ENCODE measurements at places on chromosomes 7 and 10.

DNA sequence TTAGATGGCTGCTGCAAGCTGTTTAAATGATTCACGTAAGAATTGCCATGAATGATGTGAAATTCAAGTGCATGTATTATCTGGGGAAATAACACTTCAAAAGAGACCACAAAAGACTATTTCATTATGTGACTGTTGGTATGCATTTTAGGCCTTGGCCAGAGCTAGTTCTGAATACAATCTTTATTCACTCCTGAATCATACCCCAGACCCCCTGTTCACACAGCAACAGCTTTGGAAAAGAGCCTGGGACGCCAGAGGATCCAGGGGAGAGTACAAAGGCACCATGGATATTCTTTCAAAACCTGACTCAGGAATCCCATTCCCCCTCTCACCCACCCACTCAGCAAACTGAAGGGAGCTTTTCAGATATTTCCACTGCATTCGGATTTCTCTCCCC lies 377.1 kb upstream of the DPP6 start:
- DNase-seq = no peak

DNA sequence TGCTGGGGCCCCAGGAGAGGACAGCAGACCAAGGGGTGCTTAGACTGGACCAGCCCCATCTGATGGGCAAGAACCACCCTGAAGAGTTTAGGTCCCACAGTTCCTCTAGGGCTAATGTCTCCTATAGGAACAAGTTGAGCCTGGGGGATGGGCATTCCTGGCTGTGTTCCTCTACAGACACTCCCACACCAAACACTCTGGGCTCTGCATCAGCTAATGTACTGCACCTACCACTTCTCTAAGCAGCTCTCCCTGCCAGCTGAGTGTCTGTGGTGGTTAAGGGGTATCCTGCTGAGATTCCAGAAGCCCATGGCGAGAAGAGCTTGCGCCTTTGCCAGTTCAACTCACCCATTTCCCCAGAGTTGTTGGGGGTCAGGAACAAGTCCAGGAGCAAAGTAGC lies 284.1 kb upstream of the CSTF2T start:
- DNase-seq = no peak

GRCh38 chr10:124325998-124326636 lies 92.6 kb downstream of the OAT start:
- DNase-seq = no peak

DNA sequence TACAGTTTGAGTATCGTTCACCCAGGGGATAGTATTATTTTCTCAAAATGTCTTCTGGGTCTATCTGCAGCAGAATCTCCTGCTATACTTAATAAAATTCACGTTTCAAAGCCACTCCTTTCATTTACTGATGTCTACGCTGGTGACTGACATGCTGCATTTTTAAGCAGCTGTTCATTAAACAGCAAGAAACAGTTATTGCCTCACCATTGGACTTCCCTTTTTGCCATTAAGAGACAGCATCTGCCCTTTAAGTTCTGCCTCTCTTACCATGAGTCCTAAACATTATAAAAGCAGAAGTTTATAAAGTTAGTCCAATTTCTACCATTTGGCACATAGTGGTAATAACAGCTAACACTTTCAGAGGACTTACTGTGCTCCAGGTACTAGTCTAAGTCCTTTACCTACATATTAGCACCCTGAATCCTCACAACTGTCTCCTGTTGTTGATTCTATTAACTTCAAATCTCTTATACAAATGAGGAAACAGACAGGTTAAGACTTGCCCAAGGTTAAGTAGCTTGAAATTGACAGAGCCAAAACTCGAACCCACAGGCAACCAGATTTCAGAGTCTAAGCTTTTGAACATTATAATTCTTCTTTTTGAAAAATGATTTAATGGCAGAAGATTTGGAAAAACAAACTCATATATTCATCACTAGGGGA lies 169.5 kb downstream of the SNX13 start:
- DNase-seq = no peak

- DNase-seq = no peak
These were observed 1.9 kb downstream of the ANTXRL start for GRCh38 chr10:46288601-46289206.

DNA sequence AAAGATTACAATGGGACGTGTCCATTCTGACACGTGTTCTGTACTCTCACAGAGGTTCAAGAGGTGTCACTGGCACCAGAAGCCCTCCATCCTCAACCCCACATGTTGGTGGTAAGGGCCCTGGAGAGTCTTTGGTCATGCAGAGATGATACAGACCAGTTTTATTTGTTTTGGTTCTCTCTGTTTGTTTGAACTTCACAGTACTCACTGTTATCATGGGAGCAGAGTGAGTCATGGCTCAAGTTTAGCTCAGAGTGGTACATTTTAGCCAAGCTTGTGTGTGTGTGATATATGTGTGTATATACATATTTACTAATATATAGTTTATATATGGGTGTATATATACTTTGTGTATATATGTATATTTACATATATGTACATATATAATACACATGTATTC lies 935.6 kb downstream of the GRID1 start:
- no peak for DNase-seq

GRCh38 chr7:132545756-132546155 lies 30.5 kb downstream of the PLXNA4 start:
- no peak for DNase-seq

DNA sequence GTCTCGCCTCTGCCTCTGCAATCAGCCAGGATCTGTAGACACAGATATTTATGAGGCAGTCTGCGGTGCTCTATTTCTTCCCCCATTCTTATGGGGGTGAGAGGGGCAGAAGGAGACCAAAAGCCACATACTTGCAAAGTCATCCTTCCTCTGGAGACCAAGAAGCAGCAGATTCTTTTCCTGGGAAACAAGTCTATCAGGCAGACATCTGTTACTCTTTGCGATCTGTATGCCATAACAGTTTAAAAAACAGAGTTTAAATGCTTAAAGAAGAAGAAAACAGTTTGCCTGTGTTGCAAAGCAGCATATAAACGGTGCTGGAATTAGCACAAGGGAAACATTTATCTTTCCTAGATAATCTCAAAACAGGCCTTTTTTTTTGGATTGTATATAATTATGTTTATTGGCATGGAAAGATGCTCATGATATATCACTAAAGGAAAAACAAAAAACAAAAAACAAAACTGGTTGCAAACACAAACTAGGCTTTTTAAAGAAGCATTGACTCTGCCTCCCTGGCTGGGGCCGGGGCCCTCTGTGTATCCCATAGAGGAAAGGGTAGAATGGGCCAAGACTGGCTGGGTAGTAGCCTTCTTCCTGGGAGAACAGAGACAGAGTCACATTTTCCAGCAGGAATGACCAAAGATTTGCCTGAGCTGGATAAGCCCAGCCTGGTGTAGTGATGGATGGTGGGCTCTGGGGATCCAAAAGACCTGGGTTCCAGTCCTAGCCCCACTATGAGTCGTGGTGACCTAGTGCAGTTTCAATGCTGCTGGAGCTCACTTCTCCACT lies 50.4 kb downstream of the RGS10 start:
- no peak for DNase-seq

GRCh38 chr10:80730522-80730921 lies 192.8 kb downstream of the SH2D4B start:
- DNase-seq = no peak

- DNase-seq = no peak
These were observed 19.8 kb downstream of the GPR141 start for GRCh38 chr7:37703361-37703760.

- no peak for DNase-seq
These were observed 164.6 kb upstream of the TNS3 start for GRCh38 chr7:47746468-47746867.

DNA sequence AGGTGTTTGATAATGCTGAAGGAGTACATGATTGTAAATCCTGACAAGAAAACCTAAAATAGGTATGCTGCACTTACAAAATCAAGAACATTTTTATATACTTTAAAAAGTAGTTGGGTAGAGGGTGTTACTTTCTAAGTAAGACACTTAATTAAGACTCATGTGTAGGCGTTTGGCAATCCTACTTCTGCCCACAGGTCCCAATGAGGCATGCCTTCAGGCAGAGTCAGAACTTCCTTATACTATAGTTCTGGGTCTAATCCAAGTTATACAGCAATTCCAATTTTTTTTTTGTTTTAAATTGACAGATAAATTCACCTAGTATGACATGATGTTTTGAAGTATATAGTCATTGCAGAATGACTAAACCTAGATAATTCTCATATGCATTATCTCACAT lies 1188.5 kb upstream of the PHF14 start:
- DNase-seq = no peak

DNA sequence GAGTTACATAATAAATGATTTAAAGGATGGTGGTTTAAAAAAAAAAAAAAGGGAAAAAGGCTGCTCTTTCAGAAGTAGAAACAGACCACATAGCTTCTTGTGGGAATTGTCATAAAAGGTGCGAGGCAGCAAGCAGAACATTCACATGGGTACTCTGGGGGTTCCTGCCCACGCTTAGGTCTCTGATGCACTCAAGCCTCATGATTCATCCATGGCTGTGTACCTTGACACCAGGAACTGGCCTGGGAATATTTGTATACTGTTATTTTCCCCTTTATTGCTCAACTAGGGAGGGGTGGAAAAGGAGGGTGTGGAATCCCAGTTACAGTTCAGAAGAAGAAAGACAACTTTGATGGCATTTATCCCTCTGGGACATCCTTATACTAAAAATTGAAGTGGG lies 4.0 kb downstream of the PON2 start:
- no peak for DNase-seq

- no peak for DNase-seq
These were observed 29.3 kb upstream of the OSBPL3 start for GRCh38 chr7:25009257-25009656.

DNA sequence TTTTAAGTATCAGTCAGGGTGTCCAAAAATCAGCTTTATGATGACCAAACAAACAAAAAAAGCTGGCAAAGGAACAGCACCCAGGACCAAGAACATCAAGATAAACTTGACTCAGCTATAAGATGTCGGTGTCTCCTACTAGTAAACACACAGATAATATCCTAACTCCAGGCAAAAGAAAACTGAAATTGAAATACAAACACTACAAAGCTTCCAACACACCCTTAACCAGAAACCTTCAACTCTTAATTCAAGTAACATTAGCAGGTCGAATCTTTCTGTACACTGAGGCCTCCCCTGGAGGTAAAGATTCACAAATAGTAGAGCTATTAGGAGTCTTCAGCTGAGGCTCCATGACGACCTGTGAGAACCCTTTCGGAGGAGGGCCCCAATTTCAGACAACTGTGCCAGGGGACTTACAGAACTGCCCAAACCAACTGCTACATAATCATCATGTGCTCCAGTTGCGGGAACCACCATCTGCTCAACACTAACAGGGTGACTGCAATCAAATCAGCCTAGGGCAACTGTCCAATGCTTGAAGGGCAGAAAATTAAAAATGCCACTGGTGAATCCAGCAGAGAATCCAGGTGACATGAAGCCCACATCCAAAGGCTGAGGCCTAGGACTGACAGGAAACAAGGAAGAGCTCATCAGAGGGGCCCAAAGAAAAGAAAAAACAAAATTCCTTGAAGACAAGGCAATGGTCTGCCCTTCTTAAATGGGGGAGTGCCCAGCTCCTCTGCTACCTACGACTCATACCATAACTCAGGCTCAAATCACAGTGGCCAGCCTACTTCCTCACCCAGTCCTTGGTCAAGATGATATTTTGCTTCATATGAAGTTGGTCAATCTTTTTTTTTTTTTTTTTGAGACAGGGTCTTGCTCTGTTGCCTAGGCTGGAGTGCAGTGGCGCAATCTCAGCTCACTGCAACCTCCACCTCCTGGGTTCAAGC lies 20.0 kb downstream of the XPNPEP1 start:
- peak; percentile 28 for DNase-seq

- no peak for DNase-seq
These were observed 54.8 kb downstream of the ABLIM1 start for GRCh38 chr10:114603303-114603702.

DNA sequence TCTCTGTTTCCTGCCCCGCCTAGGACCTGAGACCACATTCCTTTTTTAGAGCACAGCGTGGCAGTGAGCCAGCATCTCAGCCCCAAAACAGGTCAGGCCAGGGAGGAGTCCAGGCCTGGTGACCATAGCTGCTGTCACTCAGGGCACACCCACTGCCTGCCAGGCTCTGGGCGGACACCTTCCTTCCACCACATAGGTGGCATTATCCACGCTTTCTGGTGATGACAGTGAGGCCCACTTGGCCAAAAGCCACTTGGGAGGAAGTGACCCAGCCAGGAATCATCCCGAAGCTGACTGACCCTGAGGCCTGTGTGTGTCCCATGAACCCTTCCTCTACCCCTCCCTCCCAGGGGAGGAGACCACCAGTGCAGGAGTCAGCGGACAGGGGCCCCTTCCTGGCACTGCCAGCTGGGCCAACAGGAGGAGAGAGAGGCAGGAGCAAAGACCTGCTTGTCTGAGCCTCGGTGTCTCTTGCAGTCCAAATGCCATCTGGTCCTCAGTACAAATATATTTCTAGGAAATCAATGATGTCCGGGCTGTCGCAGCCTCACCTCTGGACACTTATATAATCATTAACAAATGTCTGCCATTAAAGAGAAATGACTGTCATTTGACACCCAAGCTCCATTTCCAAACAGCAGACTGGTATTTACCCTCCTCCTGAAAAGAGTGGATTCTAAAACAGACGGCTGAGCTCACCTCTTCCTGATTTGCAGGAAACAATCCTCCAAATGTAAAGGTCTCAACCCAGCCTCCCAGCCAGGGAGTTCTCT lies 63.0 kb downstream of the ABRAXAS2 start:
- DNase-seq = peak; percentile 71

- DNase-seq = no peak
These were observed 604.5 kb upstream of the STEAP1 start for GRCh38 chr7:89549768-89550167.

GRCh38 chr7:16136896-16137295 lies 284.4 kb downstream of the CRPPA start:
- no peak for DNase-seq

DNA sequence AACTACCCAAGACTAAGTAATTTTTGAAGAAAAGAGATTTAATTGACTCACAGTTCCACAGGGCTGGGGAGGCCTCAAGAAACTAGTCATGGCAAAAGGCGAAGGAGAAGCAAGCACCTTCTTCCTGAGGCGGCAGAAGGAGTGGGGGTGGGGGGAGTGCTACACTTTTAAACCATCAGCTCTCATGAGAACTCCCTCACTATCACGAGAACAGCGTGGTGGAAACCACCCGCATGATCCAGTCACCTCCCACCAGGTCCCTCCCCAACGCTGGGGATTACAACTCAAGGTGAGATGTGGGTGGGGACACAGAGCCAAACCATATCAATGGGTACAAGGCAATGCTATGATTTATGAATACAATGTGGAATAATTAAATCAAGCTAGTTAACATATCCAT lies 241.9 kb downstream of the PTPRN2 start:
- DNase-seq = no peak

DNA sequence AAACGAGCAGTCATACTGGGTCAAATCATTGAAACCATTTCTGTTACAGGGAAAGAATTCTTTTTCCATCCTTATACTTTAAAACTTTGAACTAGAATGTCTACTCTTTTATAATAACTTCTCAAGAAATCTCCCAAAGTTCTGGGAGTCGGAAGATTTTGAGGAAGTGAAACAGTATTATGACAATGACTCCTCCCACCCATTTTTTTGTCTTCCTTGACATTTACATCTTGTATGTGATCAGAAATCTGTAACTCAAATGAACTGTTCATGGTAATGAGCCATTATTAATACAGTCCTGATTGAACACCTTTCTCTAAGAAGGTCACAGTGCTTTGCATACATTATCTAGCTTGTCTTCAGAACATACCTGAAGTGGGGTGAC lies 227.4 kb downstream of the CELF2 start:
- DNase-seq = no peak

All from cerebellar nuclear complex (tissue), 1 donor.